Activated effector memory CD4-positive, alpha-beta T cell treated with anti-CD3 and anti-CD28 coated beads, Interleukin-2, amount 50 U/mL, for 16 hours (primary cell): ENCODE measurements at places on chromosomes 7 and 10.

- DNase-seq = no peak
Measured at GRCh38 chr7:21611129-21611528, 68.3 kb downstream of the DNAH11 start.

GRCh38 chr10:43904844-43905243 is 256.2 kb upstream of the ZNF32 start:
- no peak for DNase-seq

DNA sequence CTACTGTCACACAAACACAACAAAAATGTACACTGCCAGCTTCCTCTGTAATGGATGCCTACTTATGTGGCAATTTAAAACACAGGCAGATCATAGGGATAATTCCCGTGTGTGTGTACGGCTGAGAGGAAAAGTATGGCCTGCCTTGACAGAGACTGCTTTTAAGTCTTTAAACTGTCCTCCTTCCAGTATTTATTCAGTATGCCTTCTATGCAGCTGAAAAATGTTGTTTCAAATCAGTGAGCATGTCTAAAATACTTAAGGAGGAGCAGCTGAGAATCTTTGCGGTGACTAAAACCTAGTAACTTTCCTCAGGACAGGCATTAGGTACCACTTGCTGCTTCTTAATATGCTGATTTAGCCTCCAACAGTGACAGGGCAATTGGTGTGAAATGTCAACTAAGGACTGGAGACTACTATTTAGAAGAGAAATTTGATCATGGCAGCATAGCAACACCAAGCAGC is 126.3 kb downstream of the CACNA2D1 start:
- DNase-seq = no peak

DNA sequence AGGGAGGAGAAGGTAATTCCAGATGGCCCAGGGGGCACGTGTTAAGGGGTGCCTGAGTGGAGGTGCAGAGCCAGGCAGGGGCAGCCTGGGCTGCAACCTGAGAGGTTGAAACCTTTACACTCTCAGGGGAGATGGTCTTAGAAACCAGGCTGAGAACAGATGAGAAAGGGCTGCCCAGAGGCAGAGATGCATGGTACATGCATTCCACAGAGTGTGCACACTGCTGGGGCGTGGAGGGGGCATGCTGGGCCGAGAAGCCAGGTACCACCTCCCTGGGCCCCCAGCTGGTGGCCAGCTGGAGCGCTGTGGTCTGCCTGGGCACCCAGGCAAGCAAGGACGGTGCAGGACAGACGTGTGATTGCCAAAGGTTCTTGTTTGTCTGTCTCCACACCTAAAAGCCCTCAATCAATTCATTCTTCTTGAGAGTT is 14.1 kb upstream of the CSGALNACT2 start:
- DNase-seq = no peak

GRCh38 chr7:156751319-156751718 is 110.7 kb downstream of the RNF32 start:
- peak; percentile 77 for DNase-seq
